AG09319 (cell line): ENCODE measurements at places on chromosomes 13 and 19.

DNA sequence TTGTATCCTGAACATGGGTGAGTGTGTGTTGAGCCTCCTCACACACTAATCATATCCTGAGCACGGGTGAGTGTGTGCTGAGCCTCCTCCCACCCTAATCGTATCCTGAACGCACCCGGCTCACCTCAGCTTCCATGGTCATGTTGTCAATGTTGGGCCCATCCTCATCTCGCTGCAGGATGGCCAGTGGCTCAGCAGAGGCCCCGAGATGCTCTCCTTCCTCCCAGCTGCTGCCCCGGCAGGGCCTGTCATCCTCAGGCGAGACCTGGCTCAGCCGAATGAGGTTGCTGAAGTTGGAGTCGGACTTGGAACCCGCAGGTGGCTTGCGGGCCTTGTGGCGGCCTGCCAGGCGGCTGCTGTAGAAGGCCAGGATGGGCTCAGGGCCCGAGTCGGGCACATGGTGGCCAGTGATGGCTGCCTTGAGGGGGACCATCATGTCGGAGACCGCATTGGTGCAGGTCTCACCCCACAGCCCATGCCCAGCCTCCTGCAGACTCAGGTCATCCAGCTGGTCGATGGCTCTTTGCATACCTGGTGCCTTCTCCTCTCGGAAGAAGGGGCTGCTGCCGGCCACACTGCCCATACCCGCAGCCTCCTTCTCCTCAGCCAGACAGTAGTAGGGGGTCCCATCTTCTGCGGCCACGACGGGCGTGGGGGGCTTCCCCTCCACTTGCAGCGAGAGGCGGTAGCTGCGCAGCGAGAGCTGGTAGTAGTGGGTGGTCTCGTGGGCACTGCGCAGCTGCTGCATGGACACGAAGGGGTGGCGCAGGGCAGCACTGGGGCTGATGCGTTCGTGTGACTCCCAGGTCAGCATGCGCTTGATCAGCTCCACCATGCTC lies 9.6 kb downstream of the HIPK4 start:
- no peak for DNase-seq

- DNase-seq = no peak
Measured at GRCh38 chr19:31289976-31290375, 59.3 kb downstream of the TSHZ3 start.

DNA sequence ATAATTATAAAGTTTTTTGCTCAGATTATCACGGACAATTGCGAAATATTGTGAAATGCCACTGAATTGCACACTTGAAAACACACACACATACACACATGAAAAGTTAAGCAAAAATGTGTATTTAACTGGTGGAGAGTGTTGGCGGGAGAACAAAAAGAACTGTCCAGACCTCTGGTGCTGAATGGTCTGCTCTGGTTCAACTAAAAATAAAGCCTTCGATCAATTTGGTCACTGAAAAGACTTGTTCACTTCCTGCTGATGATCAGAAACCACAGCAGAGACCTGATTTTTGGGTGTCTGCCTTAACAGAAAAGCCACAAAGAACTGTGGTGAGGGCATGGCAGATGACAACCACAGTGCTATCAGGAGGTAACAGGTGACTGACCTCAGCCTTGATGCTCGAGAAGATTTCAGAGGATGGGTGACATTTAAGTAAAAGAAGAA lies 4.0 kb upstream of the IGFL1 start:
- DNase-seq = no peak

DNA sequence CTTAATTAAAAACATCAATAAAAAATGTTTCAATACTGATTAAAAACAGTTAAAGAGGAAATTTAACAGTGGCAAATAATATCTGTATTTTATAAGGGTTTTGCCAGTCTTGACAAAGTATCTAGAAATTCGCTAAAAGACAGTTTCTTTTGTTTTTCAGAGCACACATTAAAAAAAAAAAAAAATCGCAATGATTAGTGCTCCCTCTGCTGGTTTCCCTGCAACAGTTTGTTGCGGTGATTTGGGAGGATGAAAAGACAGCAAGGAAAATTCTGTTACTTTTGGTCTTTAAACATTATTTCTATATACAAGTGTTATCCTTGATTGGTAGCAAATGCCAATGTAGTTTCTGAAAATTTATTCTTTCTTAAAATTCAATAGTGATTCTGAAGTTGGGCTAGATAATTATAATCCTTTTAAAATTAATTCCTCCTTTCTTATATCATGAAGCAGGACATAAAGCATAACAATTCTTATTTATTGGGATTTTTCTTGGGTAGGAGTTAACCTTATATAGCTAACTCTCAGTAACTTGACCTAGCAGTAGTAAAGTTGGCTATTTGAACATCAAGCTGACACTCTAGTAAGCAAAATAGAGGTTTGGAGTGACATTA lies 23.1 kb upstream of the SPRY2 start:
- no peak for DNase-seq

DNA sequence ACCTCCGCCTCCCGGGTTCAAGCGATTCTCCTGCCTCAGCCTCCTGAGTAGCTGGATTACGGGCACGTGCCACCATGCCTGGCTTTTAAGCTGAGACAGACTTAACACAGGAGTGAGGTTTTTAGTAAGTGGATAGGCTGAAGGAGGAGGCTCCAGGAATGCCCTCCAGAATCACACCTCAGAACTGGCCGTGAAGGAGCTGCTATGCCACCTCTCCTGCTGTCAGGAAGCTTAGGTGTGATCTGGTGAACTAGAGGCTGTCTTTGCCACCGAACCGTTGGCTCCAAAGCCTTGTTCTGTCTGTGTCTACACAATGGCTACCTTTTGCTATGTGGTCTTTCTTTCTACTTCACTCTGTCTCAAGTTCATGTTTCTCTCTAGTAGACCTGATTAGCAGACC lies 4.2 kb downstream of the PDCD2L start:
- no peak for DNase-seq

DNA sequence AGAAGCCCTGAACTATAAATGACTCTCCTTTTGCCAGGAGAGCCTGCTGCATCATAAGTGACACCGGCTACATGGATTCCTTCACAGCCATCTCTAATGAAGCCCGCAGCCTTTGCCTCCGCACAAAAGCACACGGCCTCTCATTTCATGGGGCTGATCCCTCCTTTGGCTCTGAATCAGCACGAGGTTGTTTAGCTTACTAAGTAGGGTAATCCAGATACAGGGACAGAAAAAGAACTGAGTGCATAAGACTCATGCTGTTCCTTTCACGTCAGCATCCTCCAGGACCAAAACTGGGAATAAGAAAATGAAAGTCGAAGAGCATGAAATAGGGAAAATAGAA lies 136.3 kb downstream of the DCT start:
- DNase-seq = no peak

DNA sequence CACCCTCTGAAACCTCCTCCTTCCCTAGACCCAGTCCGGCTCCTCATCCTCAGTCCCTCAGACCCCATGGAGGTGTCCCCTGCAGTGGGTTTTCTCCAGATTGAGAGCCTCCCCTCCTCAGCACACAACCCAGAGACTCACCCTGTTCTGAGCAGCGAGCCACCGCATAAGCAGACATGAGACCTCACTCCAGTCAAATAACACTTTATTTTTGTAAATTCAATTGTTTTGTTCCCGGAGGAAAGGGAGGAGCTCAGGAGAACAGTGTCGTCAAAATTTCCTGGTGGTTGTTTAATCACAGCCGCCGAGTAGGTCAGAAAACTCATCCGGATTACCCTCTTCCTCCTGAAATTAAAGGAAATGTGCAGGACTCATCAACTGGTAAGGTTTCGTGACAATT lies 57.5 kb downstream of the ERICH4 start:
- no peak for DNase-seq

GRCh38 chr19:4748589-4748988 lies 24.9 kb upstream of the DPP9 start:
- DNase-seq = no peak

DNA sequence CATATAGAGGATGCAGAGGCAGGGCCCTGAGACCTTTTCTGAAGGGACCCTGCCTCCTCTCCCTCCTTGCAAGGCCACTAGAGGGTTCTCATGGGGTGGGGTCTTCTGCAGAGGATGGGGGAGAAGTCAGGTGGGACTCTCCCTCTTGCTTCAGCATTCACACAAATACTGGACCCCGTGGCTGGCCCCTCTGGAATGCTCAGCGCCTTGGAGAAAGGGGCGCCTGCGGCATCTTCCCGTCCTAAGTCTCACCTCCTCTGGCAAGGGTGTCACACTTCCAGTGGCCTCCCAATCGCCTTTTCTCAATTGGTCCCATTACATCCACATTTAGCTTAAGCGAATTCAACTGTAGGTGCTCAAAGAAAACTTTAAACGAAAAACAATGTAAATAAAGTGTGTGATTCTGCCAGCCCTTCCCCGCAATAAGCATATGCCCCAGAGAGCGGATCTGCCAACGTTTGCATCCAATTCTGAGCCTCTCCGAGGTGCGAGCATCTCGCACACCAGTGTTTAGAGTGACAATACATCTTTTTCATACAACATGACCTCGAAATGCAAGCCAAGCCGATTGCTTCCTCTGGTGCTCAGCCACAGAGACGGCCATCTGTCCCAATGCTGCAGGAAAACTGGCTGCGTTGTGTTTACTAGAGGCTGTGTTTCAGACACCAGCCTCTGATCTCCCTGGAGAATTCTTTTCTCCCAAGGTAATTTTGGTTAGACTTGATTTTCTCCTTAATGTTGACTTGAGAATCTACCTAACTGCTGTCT lies 69.1 kb upstream of the WASF3 start:
- DNase-seq = no peak

DNA sequence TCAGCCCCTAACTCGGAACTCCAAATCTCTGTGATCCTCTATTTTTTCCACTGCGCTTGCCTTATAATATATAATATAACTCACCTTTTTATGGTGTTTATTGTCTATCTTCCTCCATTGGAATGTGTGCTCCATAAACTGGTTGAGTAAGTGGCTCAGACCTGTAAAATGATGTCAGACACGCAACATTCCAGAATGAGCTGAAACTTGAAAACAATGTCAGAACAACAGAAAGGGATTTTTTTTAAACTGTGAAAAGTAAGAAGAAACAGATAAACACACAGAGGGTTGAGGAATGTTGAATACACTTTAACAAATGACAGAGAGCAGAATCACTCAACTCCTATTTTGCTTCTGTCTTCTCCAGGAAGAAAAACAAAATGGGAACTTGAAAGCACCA lies 19.1 kb upstream of the FAM216B start:
- no peak for DNase-seq

GRCh38 chr19:22901431-22902130 lies 69.5 kb downstream of the ZNF723 start:
- DNase-seq = no peak

DNA sequence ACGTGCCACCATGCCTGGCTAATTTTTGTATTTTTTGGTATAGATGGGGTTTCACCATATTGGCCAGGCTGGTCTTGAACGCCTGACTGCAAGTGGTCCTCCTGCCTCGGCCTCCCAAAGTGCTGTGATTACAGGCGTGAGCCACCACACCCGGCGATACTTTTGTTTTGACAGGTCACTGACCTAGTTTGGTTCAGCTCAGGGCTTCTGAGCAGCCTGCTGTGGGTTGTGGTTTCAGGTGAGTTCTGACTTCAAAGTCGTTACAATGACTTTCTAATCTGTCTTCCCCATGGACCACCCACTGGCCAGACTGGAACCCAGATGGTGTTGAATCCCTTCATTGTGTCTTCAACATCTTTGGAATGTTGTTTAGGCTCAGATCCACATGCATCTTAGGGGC lies 73.8 kb downstream of the TRPM4 start:
- DNase-seq = no peak
